ENCODE measurements at places on chromosomes 4 and X.

GRCh38 chr4:72975488-72975784, 94.1 kb downstream of the COX18 start:
- no peak for DNase-seq

GRCh38 chrX:48468247-48468671, 1.8 kb downstream of the SLC38A5 start:
- no peak for DNase-seq

DNA sequence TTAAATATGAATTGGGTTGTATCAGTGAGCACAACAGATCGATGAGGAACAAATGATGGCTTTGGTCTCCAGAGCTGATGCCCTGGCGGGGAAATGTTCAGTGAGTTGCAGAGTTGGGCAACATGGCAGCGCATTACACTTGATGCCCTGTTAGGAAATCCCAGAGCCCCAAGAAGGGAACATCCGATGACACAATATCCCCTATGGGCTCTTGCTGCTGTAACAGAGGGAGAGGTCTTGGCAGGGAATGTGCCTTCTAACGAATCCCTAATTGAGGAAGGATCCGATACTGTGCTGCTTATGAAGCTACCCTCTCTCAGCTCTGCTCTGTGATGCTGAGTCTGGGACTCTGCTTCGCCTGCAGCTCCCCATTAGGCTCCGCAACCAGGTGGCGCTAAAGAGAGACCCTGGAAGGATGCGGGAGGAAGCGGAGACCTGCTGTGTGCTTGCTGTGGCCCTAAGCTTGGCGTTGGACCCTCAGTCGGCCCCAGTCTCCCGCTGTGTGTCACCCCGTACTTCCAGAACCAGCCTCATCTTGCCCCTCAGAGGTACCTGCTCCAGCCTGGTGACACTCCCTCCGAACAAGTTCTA, 38.9 kb downstream of the PDHA1 start:
- DNase-seq = no peak

- DNase-seq = no peak
These were observed 19.6 kb upstream of the IL2 start for GRCh38 chr4:122476126-122476525.

GRCh38 chrX:102599951-102600579, 750 bp downstream of the ARMCX5 start:
- no peak for DNase-seq

DNA sequence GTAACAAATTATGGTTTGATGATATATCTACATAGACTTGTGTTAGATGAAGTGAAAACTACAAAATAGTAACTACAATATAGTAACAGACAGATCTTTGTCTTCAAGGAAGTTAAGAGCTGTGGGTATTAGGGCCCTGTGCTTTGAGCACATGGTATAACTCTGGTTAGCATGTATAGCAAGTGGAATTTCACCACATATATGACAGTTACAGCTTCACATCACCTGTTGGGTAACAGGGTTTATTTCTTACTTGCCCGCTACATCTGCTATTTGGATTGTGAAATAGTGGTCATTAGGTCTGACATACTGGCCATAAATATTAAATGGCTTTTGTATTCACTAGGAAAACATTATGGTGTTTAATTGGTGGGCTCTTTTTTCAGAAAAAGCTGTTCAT, 20.2 kb downstream of the OFD1 start:
- DNase-seq = no peak

DNA sequence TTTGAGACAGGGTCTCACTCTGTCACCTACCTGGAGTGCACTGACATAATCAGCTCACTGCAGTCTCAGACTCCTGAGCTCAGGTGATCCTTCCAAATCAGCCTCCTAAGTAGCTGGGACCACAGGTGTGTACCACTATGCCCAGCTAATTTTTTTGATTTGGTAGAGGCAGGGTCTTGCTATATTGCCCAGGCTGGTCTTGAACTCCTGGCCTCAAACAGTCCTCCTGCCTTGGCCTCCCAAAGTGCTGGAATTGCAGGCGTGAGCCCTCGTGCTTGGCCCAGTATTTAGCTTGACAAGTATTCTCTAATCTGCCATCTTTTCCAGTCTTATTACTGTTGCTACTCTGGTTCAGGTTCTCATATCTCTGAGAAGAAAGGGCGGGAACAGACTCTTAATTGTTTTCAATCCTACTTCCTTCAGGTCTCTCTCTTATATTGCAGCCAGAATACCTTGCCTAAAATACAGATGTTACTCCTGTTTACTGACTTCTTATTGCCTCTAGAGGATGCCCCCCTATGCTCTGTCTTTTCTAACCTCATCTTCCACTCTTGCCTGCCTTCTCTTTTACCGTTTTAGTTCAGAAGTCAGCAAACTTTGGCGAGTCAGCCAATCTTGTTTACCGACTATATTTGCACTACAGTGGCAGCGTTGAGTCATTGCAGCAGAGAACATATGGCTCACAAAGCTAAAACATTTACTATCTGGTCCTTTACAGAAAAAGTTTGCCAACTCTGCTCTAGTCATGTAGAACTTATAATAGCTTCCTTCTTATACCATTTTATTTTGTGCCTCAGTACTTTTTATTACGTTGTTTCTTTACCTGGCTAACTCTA, 19.0 kb downstream of the MRPL1 start:
- DNase-seq = no peak

GRCh38 chrX:49039598-49040375, 3.4 kb downstream of the TFE3 start:
- no peak for DNase-seq

DNA sequence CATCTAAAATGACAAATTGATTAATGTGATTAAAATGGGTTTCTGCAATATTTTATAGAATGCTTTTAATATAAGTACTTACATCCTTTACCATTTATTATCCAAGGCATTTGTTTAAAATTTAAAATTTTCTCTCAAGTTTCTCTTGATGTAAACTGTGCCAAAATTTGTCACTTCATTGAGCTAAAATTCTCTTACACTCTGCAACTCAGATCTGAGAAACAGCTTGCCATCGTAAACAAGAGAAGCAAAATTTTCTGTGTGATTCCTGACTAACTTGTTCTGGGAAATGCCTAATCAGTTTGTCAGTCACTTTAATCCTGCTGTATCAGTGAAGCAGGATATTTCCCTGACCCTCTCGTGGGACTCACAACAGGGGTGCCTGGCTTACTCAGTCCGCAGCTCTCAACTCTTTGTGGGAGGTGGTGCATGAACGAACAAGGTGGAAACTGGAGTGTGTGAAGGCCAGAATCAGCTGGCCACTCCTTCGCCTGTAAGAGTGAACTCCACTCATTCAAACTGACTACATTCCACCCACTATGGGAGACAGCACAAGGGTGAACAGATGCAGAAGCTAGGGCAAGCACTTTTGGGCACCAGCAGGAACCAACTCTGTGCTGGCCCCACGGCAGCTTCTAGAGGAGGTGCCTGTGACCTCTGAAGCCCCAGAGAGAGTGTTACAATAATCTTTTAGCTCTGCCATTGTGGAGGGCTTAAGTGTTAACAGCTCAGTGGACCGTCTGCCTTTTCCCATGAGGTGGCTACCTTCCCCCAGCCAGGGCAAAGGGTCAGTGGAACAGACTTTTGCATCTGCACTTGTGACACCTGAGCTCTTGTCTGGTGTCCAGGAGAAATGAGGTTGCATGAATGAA, 349.4 kb downstream of the FAT4 start:
- DNase-seq = no peak

DNA sequence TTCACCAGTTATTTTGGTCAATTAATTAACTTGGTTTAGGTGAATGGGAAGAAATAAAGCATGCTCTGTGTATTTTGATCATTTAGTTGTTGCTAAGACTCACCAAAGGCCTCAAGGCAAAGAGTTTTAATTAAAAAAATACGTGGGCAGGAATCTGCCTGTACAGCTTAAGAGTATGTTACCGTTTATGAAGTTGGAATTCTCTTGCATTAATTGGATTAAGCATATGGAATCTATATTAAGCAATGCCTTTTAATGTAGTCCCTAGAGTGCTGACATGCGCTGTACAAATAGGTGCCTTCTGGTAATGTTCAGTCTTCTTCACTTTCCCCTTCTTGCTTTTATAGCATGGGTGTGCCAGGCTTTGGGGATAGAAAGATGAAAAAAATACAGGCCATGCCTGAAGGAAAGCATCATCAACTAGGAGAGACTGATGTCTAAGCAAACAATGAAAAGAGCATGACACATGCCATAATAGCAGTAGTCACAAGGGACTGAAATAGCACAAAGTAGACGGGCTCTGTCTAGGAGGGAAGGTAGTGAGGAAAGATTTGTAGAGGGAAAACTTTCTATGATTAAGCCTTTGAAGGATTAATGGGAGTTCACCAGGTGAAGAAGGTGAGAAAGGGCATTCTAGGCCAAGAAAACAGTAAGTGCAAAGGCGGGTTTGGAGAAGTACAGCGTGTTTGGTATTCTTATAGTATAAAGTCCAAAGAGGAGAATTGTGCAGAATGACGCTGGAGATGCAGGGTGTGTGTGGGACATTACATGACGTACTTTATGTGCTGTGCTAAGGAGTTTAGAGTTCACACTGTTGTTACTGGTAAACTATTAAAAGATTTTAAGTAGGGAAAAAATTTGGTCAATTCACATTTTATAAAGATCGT, 226.1 kb upstream of the ANXA3 start:
- DNase-seq = no peak

DNA sequence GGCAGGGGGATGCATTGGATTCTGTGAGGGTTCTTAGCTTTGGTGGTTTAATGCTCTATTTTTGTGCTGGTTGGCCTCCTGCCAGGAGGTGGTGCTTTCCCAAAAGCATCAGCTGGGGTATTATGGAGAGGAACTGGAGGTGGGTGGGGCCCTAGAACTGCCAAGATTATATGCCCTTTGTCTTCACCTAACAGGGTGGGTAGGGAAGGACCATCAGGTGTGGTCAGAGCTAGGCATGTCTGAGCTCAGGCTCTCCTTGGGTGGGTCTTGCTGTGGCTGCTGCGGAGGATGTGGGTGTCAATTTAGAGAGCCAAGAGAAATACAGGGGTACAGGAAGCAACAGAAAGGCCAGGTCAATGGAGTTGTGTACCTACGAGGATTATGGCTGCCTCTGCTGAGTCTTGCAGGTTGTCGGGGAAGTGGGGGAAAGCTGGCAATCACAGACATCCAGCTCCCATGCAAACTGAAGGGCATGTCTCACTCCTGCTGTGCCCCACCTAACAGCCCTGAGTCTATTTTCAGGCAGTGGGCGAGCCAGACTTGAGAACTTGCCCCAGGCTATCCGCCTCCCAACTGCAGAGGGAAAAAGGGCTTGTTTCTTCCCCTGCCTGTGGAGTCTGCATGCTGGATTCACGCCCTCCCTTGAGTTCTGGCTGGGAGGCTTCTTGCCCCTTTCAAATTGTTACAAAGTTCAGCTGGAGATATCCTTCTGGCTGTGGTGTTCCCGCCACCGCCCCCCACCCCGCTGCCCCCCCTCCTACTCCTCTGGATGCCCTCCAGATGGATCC, 212.0 kb downstream of the COMMD8 start:
- no peak for DNase-seq

GRCh38 chrX:56000729-56001128, 231.4 kb upstream of the KLF8 start:
- DNase-seq = no peak

DNA sequence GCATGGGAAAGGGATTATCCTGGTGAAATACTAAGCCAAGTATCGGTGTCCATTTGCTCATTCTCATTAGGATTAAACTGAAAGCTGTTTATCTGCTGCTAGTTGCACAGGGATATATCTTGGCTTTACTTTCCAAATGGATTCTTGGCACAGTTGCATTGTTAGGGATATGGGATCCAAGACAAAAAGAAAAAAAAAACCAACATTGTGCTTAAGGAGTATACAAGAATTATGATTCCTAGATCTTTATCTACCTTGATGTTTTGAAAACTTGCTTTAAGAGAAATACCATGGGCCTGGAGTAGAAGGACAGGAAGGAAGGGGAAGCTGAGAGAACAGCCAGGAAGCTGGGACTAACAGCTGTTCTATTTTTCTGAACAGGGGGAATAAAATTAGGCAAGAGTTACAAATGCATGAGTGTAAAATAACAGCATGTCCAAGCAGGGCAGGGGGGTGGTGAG, 107.6 kb downstream of the ATXN3L start:
- DNase-seq = no peak

DNA sequence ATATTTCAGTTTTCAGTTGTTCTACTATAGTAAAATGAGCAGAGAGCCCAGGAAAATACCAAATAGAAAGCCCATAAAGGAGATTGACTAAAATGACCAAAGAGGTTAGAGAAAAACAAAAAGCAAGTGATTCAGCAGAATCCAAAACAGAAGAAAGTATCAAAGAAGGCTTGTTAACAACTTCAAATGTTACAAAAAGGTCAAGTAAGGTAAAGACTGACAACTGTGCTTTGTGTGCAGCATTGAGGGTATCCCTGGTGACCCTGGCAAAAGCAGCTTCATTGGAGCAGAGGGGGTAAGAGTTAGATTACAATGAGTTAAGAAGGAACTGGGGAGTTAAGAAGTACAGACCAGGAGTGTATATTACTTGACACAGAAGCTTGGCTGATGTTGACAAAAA, 317.9 kb downstream of the OPHN1 start:
- DNase-seq = no peak

DNA sequence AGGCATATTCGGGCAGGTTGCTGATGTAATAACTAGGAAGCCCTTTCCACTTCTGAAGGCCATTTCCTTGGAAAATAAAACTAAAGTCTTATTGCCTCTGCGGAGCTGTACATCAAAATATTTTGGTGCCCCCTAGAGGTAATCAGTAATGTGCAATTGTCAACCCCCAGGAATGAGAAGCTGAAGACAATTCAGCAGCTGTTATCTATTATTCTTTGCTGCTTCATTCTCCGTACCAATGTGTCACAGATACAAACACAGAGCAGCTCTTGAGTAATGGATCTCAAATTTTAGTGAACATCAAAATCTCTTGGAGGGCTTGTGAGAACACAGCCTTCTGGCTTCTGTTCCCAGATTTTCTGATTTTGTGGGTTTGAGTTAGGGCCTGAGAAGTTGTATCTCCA, 3.5 kb upstream of the SLIT2 start:
- peak; percentile 60 for DNase-seq

DNA sequence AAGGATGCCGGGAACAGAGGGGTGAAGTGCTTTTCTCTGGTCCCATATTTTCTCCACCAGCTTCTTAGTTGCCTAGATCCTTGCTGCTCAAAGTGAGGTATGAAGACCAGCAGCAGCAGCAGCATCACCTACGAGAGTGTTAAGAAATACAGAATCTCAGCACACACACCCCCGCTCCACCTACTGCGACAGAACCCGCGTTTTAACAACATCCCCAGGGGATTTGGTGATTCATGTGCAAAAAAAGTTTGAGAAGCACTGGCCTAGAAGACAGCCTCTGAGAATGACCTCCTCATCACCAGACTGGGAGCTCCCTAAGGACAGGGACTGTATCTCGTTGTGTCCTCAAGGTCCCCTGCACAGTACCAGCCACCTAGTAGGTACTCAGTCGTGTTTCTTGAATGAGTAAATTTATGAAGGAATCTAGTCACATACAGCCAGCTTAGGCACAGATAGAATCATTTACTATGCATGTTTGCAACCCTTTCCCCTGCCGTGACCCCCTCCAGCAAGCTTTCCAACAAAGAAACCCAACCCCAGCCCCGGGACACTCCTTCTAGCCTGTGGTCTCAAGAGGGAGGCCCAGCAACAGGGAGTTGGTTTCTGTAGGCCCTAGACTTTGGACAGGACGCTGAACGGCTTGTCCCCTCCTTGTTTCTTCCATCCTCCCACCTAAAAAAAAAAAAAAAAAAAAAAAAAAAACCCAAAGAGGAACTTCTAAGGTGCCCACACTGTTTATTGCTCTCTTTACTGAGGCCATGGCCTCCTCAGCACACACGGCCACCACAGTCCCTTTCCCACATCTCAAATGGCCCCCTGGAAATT, 21.5 kb downstream of the RTL5 start:
- no peak for DNase-seq

GRCh38 chr4:182937268-182938204, 20.4 kb upstream of the DCTD start:
- DNase-seq = no peak

GRCh38 chrX:153400146-153401132, 711 bp downstream of the PNMA6E start:
- no peak for DNase-seq
